Activated naive CD8-positive, alpha-beta T cell treated with anti-CD3 and anti-CD28 coated beads for 36 hours (primary cell): ENCODE measurements at places on chromosomes 5 and 9. TPM values are rescaled to one million over a fixed set of nuclear protein-coding genes. Genes with fewer than 3 reads are reported as not detected.
A peak's percentile ranks its signal among the peaks of the same experiment; 100 is the strongest.

- no peak overlapping the region for H3K27ac ChIP-seq
- no peaks in the 10 kb centered on the region for H3K36me3 ChIP-seq
- H3K4me1 ChIP-seq: no peaks in the 10 kb centered on the region
- H3K4me3 ChIP-seq: no peak overlapping the region
- DNase-seq: no peak
These were observed 475.6 kb downstream of the DMRTA1 start for GRCh38 chr9:22922222-22922621.

DNA sequence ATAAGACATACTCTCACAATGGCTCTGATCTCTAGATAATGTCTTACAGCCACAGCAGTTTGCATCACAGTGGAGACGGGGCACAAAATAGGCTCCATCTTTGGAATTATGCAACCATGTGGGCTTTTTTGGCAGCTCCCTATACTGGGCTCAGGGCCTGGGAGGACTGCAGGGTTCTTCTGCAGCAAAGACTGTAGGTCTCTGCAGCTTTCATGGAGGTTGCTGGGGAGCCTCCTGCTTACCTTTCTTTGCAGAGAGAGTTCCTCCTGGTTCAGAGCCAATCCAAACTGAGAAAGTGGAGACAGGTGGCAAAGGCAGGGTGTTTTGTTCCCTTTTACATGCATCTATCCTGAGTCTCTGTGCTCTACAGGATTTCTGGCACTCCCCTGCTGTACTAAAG, 558.0 kb downstream of the TLR4 start:
- no peaks in the 10 kb centered on the region for H3K4me1 ChIP-seq
- no peaks in the 10 kb centered on the region for H3K36me3 ChIP-seq
- no peak for DNase-seq
- H3K27me3 ChIP-seq: no peaks in the 10 kb centered on the region
- no peak overlapping the region for H3K4me3 ChIP-seq

DNA sequence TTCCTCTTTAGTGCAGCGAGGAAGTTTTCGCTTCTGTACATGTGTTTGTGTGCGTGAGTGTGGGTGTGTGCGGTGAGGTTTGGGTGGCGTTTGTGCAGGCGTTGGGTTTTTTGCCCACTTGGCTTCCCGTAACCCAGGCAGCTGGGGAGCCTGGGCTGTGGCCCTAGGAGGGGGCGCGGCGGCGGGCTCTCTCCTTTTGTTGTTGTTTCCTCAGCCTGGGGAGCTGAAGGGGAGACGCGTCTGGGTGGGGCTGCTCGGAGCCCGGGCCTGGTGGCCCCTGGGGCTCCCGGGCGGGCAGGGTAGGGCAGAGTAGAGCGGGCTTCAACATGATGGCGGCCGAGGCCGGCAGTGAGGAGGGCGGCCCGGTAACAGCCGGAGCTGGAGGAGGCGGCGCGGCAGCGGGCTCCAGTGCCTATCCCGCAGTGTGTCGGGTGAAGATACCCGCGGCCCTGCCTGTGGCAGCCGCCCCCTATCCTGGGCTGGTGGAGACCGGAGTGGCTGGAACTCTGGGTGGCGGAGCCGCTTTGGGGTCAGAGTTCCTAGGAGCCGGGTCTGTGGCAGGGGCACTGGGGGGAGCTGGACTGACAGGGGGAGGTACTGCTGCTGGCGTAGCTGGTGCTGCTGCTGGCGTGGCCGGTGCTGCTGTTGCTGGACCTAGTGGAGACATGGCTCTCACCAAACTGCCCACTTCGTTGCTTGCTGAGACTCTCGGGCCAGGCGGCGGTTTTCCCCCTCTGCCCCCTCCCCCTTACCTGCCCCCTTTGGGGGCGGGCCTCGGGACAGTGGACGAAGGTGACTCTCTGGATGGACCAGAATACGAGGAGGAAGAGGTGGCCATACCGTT, 665 bp downstream of the RASA1 start:
- peaks cover 22% of the 10 kb centered on the region for H3K36me3 ChIP-seq
- H3K4me1 ChIP-seq: peaks cover 25% of the 10 kb centered on the region
- H3K4me3 ChIP-seq: peak overlapping the region; percentile 96
- H3K27me3 ChIP-seq: peaks cover 3% of the 10 kb centered on the region

DNA sequence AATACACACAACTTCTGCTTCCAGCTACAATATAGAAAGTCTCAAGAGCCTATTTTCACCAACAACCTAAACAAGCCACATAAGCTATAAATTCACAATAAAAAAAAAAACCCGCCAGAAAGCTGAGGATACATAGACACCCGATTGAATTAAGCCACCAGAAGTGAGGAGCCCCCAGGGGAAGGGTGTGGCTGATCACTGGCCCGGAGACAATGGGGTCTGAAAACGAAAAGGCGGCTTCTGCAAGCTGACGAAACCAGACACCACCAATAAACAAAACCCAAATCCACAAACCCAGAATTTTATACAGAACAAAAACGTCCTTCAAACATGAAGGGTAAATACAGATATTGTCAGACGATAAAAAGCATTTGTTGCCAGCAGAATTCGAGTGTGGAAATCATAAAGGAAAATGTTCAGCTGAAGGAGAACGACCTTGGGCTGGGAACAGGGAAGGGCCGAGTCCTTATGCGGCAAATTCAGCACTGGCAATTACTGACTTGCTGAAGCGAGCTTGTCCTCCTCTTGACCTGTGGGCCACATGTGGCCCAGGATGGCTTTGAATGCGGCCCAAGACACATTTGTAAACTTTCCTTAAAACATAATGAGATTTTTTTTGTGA, 39.6 kb upstream of the CEP72 start:
- no peaks in the 10 kb centered on the region for H3K4me1 ChIP-seq
- DNase-seq: no peak
- no peak overlapping the region for H3K4me3 ChIP-seq
- H3K27me3 ChIP-seq: peaks cover 32% of the 10 kb centered on the region

Gene PDLIM7
- total RNA-seq: 38.5 TPM

Gene ARL14EPL
- total RNA-seq: not detected
